Stimulated activated CD8-positive, alpha-beta memory T cell treated with anti-CD3 and anti-CD28 coated beads, Interleukin-4, amount 100 ng/mL, for 48 hours (primary cell): ENCODE measurements at places on chromosomes 1 and 21.

GRCh38 chr1:51417496-51418383 lies 87.4 kb upstream of the TTC39A start:
- DNase-seq = no peak

DNA sequence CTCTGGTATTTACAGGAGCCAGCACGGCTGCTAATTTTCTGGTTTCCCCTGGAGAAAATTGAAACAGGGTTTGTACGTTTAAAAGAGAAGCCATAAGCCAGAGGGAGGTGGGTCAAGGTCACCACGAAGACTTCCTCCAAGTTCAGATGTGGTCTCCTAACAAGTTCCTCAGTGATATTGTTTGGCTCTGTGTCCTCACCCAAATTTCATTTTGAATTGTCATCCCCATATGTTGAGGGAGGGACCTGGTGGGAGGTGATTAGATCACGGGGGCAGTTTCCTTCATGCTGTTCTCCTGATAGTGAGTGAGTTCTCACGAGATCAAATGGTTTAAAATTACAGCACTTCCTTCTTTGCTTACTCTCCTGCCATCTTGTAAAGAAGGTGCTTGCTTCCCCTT lies 295.4 kb upstream of the DAB1 start:
- no peak for DNase-seq

DNA sequence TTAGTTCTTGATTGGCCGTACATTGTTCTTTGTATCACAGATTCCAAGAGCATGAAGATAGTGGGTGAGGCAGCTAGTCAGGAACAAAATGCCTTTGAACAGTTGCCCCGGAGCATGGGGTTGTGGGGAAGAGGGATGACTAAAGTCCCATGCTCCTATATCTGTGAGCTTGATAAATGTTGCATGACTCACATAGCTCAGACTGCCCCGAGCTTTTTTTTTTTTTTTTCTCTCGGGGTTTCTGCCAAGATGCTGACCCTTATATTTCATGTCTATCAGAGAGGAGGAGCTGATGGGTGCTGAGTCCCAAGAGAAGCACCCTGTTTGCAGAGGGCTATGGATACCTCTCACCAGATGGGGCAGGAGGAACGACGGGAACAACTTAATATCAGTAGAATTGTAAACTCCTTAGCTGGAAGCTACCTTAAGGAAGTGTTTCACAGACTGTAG lies 40.6 kb downstream of the SRRM1 start:
- DNase-seq = no peak

DNA sequence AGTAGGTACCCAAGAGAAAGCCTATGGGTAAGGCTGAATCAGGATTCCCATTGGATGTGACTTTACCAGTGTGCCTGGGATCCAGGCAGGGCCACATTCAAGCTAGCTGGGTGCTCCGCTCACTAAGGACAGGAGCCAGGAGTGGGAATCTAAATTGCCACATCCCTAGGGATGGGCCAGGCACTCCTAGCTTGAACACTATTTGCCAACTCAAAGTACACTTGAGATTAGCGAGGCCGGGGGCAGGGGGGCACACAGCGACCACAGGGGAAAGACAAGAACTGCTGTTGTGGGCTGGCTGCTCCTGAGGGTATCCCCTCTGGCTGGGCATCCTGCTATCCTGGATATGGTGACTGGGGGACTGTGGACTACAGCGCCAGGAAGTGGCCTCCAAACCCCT lies 4.3 kb downstream of the SLC45A3 start:
- DNase-seq = no peak

- DNase-seq = no peak
Observed at GRCh38 chr21:26379561-26379960, 193.5 kb downstream of the CYYR1 start.

GRCh38 chr1:180616439-180616838 lies 15.4 kb upstream of the XPR1 start:
- DNase-seq = no peak

GRCh38 chr1:90721210-90722194 lies 4.4 kb upstream of the BARHL2 start:
- peak; percentile 78 for DNase-seq

- DNase-seq = no peak
Observed at GRCh38 chr1:109725510-109725909, 13.5 kb downstream of the GSTM5 start.

DNA sequence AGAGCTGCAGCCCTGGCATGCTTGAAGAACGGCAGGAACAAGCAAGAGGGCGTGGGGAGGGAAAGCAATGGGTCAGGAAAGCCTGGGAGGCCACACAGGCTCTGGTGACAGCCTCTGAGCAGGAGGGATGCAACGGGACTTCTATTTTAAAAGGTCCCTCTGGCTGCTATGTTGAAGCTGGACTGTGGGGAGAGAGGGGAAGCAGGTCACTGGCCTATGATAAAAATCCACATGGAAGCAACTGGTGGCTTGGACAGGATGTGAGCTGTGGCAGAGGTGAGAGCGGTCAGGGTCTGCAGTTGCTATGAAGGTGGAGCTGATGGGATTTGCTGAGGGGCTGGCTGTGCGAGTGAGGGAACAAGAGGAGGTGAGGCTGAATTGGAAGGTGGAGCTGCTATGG lies 11.2 kb downstream of the PADI1 start:
- DNase-seq = no peak

DNA sequence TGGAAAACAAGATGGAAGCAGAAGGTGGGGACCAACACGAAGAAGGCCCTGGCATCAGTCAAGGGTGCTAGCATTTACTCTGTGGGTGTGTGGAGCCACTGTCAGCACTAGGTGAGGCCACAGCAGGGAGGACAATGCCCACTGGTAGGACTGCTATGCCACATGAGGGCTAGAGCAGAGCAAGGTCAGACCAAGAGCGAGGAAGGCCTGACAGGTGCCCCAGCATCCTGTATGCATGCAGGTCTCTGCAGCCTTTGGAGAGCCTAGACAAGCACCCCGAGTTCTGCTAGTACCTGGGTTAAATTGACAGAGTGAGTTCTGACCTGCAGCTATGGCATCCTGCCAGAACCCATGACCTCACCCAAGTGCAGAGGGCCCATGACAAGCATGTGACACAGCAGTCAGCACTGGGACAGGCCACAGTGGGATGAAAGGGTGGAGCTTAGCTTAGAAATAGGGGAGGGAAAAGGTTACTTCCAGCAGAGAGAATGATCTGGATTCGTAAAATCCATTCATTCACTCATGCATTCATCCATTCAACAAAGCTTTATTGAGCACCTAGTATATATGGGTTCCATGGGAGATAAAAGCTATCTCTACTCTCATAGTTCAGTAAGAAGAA lies 9.0 kb upstream of the CSF1 start:
- peak; percentile 66 for DNase-seq

- no peak for DNase-seq
Observed at GRCh38 chr1:212771341-212771740, 20.2 kb downstream of the NSL1 start.

DNA sequence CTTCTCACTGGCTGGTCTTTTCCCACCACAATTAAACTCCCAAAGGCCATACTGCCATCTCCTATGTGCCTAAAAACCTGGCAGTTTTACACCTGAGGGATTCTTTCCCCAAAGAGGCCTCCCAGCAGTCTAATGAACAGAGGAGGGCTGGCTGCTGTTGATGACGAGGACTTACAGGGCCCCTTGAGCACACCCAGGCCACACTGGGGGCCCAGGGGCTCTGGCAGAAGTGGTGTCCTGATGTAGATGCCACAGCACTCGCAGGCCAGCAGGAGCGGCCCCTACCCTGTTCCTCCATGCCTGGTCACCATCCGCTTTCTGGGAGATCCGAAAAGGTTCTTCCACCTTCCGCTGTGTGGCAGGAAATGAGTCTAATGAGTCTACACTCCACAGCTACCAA lies 24.2 kb downstream of the POFUT2 start:
- DNase-seq = no peak

- DNase-seq = no peak
Observed at GRCh38 chr1:26520339-26520738, 9.2 kb upstream of the RPS6KA1 start.

DNA sequence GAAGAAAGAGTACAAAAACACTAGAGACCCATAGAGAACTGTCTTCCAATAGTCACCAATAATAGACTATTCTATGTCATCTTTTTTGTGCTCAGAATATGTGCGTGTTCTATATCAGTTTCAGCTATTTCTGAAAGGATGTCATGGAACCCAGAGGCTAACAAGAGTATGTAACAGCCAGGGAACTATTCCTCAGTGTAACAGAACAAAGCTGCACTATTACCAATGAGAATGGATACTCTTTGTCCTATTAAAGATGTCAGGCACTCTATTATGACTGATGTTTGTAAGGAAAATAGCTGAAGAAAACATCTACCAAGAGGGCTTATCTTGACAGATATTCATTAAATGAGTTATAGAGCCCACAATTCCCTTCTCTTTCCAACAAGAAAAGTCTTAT lies 8.6 kb upstream of the LRRC8C start:
- DNase-seq = no peak

DNA sequence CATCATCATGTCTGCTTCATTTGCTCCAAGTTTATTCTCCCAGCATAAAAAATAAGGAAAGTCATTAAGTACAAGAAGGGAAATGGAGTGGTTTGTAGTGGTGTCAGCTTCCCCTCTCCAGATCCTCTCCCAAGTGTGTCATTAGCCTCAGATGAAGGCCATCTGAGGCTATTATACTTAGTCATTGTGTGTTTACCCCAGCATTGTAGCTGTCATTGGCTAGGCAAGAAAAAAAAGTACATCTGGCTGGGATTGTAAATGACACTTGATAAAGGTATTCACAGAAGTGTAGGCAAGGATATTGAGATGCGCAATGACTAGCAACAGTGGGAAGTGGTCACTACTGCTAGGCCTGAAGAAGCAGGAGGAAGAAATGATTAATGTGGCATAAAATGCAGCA lies 316.9 kb upstream of the SGIP1 start:
- DNase-seq = no peak

GRCh38 chr1:199205740-199206441 lies 567.1 kb downstream of the PTPRC start:
- DNase-seq = no peak
